ENCODE measurements at places on chromosomes 16 and 17.

- DNase-seq: no peak
These were observed 12.9 kb downstream of the BANP start for GRCh38 chr16:87964049-87964659.

DNA sequence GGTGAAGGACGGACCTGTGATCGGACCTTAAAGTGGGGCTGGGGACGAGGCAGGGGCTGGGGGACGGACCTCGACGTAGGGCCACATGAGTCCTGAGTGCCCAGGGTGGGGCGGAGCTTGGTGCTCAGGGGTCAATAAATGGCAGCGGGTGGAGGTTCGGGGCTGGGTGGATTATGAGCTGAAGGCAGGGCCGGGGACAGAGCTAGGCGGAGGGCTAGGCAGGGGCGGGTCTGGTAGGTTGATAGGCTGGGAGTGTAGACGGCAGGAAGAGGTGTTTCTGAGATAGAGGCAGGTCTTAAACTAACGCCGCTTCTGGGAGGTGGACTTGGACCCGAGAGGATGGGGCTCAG is 733 bp downstream of the CHRNB1 start:
- peak; percentile 88 for DNase-seq

GRCh38 chr17:19904924-19905323 is 37.2 kb upstream of the ULK2 start:
- no peak for DNase-seq

GRCh38 chr17:78623541-78623940 is 46.3 kb upstream of the DNAH17 start:
- no peak for DNase-seq

GRCh38 chr16:28187595-28188004 is 24.2 kb downstream of the XPO6 start:
- no peak for DNase-seq

- DNase-seq: no peak
These were observed 13.6 kb upstream of the SLC4A1 start for GRCh38 chr17:44281570-44281969.

DNA sequence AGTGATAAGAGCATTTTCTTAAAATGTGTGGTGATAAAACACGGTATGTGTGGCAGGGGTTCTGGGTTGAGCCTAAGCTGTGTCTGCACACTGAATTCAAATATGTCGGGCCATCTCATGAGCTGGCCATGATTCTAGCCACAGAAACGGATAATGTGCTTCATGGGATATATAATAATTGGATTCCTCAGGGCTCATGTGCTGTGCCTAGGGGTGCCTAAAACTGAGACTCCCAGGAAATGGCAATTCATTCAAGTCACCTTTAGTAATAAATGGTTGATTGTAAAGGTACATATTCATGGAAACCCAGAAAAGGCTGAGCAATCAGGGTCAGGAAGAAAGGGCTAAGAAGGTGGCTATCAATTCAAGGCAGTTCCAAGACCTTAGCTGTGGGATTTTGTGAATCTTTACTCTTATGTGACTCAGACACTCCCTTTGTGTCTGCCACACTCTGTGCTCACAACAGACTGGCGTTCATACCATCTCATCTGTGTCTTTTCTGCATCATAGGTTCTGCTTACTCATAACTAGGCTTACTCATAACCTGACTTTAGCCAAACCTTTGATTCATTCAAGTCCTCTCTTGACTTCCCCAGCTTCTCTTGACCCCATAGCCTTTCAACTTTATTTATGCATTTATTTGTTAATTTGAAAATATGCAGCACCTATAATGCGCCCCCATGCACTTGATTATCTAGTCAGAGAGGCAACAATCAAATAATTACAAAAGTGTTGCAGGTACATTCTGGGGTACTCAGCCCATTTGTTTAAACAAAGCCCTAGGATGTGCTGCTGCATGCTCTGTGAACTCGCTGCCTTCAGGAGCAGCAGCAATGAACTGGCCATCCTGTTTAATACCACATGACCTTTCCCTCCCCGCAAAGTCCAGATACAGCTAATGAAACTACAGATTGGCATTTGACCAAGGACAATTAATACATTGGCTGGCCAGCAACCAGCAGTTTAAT is 28.4 kb upstream of the MED13 start:
- no peak for DNase-seq

GRCh38 chr17:13222975-13223374 is 205.1 kb upstream of the ELAC2 start:
- no peak for DNase-seq
